ENCODE measurements at places on chromosomes 6 and 20.

- no peak for DNase-seq
Observed at GRCh38 chr6:7201732-7202541, 94.2 kb downstream of the RREB1 start.

GRCh38 chr20:531608-532007, 12.0 kb downstream of the CSNK2A1 start:
- no peak for DNase-seq

DNA sequence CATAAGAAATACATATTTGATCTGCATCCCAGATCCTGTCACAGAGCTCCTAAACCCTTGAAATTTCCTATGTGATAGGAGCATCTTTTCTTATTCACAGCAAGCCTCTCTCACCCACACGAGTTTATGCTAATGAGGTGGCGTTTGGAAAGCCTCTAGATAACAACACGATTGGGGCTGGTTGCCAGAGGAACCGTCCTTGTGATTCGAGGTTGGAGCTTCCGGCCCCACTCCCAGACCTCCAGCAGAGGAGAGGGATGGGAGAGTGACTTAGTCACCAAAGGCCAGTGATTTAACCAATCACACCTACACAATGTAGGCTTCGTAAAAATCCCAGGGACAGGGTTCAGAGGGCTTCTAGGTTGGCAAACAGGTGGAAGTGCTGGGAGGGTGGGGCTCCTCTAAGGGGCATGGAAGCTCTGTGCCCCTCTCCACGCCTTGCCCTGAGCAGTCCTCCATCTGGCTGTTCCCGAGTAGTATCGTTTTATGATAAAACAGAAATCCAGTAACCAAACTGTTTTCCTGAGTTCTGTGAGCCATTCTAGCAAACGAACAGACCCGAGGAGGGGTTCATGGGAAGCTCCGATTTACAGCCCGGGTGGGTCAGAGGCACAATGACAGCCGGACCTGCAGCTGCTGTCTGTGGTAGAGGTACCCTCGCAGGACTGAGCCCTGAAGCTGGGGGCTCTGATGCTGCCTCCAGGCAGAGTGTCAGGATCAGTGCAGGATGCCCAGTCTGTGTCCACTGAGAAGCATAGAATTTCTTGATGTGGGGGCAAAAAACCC, 238.1 kb upstream of the ARID1B start:
- no peak for DNase-seq

- DNase-seq, result no peak
Observed at GRCh38 chr6:48541649-48542048, 430.7 kb upstream of the PTCHD4 start.

All from NCI-H187 (cell line).